ENCODE measurements at places on chromosomes 1 and 21. TPM values are rescaled to one million over a fixed set of nuclear protein-coding genes. Genes with fewer than 3 reads are reported as not detected.

The ELAPOR1 gene
- under 0.01 TPM for total RNA-seq

The TTC3 gene
- 172 TPM for total RNA-seq

The OLIG1 gene
- total RNA-seq = not detected

The OR2L13 gene
- total RNA-seq = not detected

The RIPPLY3 gene
- total RNA-seq = not detected

The JAM2 gene
- total RNA-seq = 0.37 TPM

The CRP gene
- total RNA-seq = not detected

The VN1R5 gene
- total RNA-seq = not detected

The STIL gene
- 9.6 TPM for total RNA-seq

The SDC3 gene
- 14.3 TPM for total RNA-seq
